Lung (tissue), 17 donors: ENCODE measurements at places on chromosomes 3 and 15. TPM values are rescaled to one million over a fixed set of nuclear protein-coding genes. Genes with fewer than 3 reads are reported as not detected.

RYR3 gene
- 0.71 TPM for total RNA-seq

DNA sequence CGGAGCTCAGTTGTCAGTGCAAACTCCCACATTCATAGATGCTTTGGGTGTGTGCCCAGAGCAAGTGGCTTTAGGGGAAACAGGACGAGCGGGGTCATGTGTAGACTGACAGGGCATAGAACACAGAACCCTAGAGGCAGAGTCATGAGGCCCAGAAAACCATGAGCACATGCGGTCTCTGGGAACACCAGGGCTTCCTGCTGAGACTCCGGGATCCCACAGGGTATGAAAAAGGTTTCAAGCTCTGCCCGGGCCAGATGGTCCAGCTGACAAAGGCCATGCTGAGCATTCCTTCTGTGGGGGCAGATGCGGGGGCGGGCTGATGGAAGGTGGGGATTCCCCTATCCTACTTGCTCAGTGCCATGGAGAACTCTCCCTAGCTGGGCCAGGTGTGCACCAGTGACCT, 44.8 kb downstream of the ROPN1B start:
- H3K27me3 ChIP-seq, result no peaks in the 10 kb centered on the region
- H3K27ac ChIP-seq, result no peak overlapping the region
- peak; percentile 4 for DNase-seq
- no peak overlapping the region for H3K4me3 ChIP-seq
- no peaks in the 10 kb centered on the region for H3K4me1 ChIP-seq
- peaks cover 12% of the 10 kb centered on the region for H3K36me3 ChIP-seq

- H3K36me3 ChIP-seq, result no peaks in the 10 kb centered on the region
- no peak overlapping the region for H3K4me3 ChIP-seq
- no peaks in the 10 kb centered on the region for H3K27me3 ChIP-seq
- H3K4me1 ChIP-seq, result no peaks in the 10 kb centered on the region
These were observed 166.6 kb downstream of the PLD1 start for GRCh38 chr3:171643681-171644080.

GRCh38 chr3:85864896-85865295, 906.1 kb downstream of the CADM2 start:
- H3K27me3 ChIP-seq, result no peaks in the 10 kb centered on the region
- no peaks in the 10 kb centered on the region for H3K4me1 ChIP-seq
- DNase-seq, result peak; percentile 51
- no peak overlapping the region for H3K4me3 ChIP-seq

DNA sequence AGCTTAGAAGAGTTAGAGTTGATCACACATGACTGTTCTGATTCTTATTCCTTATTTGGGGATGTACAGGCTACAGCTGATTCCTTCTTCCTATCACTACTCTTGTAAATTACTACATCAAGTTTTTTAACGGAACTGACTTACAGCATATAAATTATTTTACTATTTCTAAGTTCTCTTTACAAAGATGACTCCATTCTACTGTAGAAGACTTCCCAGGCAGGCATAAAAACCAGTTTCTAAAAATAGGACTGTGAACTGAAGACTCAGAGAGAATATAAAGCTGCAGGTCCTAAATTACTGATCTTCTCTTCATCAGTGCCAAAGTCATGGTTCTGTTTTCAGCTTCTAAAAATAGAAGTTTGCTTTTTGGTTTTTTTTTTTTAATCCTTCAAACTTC, 38.9 kb downstream of the ANO10 start:
- H3K4me3 ChIP-seq, result no peak overlapping the region
- no peaks in the 10 kb centered on the region for H3K27me3 ChIP-seq
- H3K27ac ChIP-seq, result no peak overlapping the region
- no peak for DNase-seq
- H3K36me3 ChIP-seq, result no peaks in the 10 kb centered on the region

DNA sequence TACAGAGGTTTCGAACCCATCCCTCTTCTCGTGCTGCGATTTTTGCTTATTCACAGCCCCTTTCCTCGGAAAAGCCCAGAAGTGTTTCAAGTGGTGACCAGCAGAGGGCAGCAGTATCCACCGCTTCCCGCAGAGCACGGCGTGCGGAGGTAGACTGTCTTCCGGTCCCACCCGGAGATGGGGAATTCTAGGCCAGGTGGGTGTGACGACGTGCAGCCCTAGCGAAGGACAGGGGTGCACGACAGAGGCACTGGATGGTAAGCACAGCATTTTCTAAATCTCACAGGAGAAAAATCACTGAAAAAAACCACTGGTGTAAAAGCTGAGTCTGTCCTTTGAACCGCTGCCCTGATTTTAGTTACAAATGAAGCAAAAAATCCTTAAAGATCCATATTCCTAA, 7.4 kb upstream of the PSMD6 start:
- no peak overlapping the region for H3K27ac ChIP-seq
- peak; percentile 79 for DNase-seq
- no peaks in the 10 kb centered on the region for H3K4me1 ChIP-seq
- no peaks in the 10 kb centered on the region for H3K36me3 ChIP-seq

DNA sequence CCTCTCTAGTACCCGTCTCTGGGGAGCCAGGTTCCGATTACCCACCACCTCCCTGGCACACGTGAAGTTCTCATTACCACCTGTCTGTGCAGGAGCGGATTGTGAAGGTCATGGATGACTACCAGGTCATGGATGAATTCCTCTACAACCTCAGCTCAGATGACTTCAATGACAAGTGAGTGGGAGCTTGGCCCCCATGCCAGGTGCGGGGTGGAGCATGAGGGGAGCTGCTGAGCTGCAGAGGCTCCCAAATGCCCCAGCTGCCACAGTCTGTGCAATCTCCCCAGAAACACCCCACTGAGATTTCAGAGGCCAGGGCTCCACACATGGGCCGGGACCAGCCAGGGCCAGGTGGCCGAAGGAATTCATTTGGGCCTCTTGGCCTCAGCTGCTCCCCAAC, 34.3 kb downstream of the DNAH1 start:
- DNase-seq, result no peak
- no peak overlapping the region for H3K27ac ChIP-seq
- no peaks in the 10 kb centered on the region for H3K36me3 ChIP-seq
- no peaks in the 10 kb centered on the region for H3K4me1 ChIP-seq
- no peak overlapping the region for H3K4me3 ChIP-seq
- no peaks in the 10 kb centered on the region for H3K27me3 ChIP-seq

GOLGA8Q gene
- total RNA-seq, result 3.0 TPM

DNA sequence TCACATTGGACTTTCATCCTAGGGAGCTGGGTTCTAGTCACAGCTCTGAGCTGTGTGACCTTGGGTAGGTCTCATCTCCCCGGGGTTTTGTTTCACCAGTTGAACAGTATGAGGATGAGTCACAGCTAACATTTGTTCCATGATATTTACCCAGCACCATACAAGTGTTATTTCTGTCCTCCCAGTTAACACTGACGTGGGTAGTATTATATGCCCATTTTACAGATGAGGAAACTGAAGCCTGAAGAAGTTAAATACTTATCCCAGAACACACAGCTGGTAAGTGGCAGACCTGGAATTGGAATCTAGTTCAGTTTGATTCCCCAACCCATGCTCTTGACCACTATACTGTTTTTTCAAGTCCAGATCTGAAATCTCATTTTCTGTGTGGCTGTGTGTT, 908 bp upstream of the RARB start:
- peaks cover 5% of the 10 kb centered on the region for H3K4me1 ChIP-seq
- no peaks in the 10 kb centered on the region for H3K27me3 ChIP-seq
- H3K4me3 ChIP-seq, result no peak overlapping the region
- no peak overlapping the region for H3K27ac ChIP-seq
- no peak for DNase-seq

CCR1 gene
- total RNA-seq, result 39.5 TPM

DNA sequence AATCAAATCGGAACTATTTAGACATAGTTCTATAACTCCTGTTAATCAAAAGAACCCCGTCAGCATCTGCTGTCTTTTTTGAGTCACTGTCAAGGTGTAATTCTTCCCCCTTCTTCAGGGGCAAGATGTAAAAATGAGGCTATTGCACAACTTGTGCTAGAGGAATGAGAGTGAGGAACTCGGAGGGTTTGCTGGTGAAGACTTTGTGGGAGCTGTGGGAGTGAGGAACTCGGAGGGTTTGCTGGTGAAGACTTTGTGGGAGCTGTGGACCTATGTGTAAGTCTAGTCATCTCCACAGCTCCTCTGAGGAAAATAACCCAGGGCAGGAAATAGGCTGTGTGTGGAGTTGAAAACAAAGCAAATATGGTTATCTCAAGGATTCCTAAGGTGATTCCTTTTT, 2.5 kb upstream of the CERS3 start:
- no peaks in the 10 kb centered on the region for H3K27me3 ChIP-seq
- H3K36me3 ChIP-seq, result no peaks in the 10 kb centered on the region
- no peak for DNase-seq
- no peak overlapping the region for H3K4me3 ChIP-seq

GRCh38 chr15:78938658-78939488, 6.0 kb downstream of the CTSH start:
- H3K27ac ChIP-seq, result peak overlapping the region; percentile 77
- DNase-seq, result no peak
- H3K27me3 ChIP-seq, result no peaks in the 10 kb centered on the region
- H3K36me3 ChIP-seq, result peaks cover 11% of the 10 kb centered on the region

DNA sequence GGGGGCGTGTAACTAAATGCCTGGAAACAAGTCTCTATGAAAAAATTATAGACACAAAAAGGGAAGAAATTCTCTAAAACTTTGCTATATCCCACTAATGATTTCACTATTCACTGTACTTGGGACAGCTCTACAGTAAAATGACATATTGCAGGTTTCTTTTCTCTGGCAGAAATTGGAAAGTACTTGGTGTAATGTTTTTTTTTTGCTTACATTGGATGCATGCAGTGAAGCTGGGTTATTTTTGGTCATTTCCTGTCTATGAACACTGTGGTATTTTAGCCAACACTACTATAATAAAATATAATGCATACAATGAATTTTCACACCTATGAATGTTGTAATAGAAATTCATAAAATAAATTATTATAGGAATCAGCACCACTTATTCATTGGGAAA, 109.7 kb downstream of the LRRC49 start:
- H3K27ac ChIP-seq, result no peak overlapping the region
- H3K27me3 ChIP-seq, result no peaks in the 10 kb centered on the region
- H3K4me1 ChIP-seq, result no peaks in the 10 kb centered on the region
- DNase-seq, result peak; percentile 85
